ENCODE measurements at places on chromosomes 6 and 20.
A peak's percentile ranks its signal among the peaks of the same experiment; 100 is the strongest.

- DNase-seq = no peak
Observed at GRCh38 chr20:57158474-57158873, 108.0 kb downstream of the BMP7 start.

DNA sequence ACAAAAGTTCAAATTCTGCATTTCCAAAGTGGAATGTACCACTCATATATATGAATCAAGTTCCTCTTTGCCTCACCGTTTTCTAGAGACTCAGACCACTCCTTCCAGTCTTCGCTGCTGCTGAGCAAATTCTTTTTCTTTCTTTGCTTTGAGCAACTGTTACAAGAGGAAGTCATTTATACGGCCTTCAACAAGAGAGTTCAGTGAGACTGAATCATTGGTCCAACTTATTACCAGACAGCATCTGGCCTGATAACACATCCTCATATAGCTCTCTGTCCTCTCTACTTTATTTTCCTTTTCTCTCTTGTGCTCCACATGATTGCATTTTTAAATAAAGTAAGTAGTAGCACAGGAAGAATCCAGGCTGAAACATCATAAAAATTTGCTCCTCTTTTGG, 652.7 kb downstream of the PHF3 start:
- DNase-seq = no peak

- no peak for DNase-seq
Observed at GRCh38 chr6:30480536-30481156, 8.7 kb upstream of the HLA-E start.

- DNase-seq = peak; percentile 93
Observed at GRCh38 chr6:130178692-130179091, 44.1 kb downstream of the SAMD3 start.

- no peak for DNase-seq
Observed at GRCh38 chr6:91678679-91679446, 1092.0 kb upstream of the MAP3K7 start.

- no peak for DNase-seq
Observed at GRCh38 chr6:72140795-72141194, 254.4 kb downstream of the RIMS1 start.

- no peak for DNase-seq
Observed at GRCh38 chr20:52869698-52870501, 102.3 kb upstream of the TSHZ2 start.

DNA sequence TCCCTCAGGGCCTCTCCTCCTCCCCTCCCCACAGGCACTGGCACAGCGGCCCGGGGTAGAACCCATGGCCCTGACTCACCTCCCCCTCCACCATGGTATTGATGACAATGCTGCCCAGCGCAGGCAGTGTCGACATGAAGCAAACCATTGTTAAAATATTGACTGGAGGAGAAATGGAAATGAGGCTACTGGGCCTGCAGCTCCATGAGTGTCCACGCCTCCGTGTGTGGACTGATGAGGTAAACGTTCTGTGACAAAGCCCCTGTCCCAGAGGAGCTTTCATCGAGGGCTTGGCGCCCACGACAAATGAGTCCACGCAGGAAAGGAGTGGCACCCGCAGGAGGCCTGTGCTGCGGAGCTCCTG, 402.7 kb downstream of the TAF4 start:
- DNase-seq = no peak

GRCh38 chr20:63322146-63322932, 29.4 kb downstream of the COL20A1 start:
- DNase-seq = no peak

- DNase-seq = no peak
Observed at GRCh38 chr6:73703466-73703865, 7.5 kb downstream of the CD109 start.

DNA sequence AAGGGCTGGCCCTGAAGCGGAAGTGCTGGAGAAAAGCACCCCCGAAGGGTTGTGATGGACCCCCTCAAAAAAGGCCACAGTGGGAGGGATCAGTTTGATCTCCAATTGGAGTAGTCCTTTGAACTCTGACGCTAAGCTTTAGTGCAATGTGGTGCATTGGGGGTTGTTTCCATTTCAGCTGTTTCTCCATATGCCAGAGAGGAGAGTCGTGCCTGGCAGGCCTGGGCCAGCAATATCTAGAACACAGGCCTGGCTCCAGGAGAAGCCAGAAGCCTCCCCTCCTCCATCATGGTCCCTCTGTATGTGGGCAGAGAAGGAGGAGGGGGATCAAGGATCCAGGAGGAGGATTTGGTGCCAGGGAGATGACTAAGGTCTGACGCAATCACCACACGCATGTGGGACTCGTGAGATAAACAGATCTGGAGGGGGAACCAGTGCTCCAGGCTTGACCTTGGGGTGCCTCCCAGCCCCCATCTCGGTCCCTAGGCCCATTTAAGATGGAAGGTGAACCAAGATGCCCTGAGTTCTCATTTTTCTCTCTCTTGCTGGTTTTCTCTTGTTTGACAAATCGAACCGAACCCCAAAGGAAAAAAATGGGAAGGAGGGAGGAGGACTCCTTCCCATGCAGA, 517.4 kb upstream of the JARID2 start:
- no peak for DNase-seq

GRCh38 chr20:33172781-33173180, 4.8 kb downstream of the BPIFA2 start:
- DNase-seq = no peak

GRCh38 chr6:125050663-125051318, 88.6 kb downstream of the RNF217 start:
- no peak for DNase-seq

DNA sequence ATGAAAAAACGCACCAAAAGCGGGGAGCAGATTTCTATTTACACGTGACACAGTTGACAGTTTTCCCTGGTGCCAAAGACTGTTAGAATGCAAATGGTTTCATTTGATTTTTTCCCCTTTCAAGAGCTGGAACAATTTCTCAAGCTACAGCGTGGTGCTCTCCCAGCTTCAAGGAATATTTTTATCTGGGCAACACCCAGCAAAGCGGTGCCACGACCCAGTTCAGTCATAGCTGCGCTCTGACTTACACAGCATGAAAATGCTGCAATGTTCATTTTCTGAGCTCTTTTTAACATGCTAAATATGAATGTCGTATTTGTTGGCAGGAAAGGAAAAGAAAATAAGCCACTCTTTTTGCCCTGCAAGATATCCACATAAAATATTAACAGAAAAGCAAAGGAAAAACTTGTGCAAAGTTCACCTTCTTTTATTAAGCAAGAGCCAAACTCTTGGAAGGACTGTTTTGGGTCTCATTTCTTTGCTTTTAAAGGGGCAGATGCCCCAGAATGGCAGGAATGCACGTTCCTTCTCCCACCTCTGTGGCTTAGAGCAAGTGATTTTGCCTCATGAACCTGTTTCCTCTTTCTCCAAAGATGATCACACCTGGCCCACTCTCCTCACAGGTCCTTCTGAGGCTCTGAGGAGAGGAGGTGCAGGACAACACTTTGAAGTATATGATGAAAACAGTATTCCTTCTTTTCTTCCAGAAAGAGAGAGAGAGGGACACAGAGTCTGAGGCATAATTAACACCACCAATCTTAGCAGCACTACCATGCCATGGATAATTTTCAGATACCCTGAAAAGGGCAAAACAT, 47.0 kb downstream of the TTI1 start:
- no peak for DNase-seq

DNA sequence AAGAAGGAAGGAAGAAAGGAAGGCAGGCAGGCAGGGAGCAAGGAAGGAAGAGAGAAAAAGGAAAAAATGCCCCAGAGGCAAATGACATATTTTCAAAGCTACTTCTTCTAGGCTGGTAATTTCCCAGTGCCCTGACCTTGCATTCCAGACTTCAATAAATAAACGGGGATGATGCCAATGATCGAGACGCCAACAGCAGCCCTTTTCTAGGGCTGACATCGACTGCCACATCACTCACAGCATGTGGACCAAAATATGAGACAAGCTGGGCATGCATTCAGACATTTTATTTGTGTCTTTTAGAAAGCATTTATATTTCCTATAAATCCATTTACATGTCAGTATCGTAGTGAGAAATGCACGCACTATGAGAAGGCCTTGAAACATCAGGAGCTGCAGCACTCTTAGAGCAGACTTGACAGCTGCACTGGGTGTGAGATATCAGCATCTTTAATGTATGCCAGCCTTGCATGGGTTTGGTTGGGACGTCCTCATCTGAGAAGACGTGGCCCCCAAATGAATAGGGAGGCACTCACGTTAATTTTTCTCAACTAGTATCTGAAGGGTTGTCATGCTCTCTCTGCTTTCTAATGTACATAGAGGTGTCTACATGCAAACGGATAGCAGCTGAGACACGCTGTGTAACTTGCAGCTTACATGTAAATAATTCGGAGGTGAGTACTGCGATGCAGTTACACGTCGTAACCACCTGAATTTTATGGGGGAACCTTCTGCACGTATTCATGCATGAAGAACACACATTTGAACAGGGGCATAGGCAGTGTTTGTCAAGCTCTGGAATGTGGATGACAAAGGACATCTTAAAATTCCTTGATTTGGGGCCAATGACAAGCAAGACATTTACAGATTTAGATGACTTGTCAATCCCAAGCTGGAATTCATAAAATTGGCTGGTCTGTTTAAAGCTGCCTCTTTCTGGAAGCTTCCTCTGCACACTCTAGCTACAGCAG, 149.1 kb upstream of the AGPAT4 start:
- DNase-seq = no peak

- no peak for DNase-seq
Observed at GRCh38 chr20:58853466-58853865, 950 bp downstream of the GNAS start.

DNA sequence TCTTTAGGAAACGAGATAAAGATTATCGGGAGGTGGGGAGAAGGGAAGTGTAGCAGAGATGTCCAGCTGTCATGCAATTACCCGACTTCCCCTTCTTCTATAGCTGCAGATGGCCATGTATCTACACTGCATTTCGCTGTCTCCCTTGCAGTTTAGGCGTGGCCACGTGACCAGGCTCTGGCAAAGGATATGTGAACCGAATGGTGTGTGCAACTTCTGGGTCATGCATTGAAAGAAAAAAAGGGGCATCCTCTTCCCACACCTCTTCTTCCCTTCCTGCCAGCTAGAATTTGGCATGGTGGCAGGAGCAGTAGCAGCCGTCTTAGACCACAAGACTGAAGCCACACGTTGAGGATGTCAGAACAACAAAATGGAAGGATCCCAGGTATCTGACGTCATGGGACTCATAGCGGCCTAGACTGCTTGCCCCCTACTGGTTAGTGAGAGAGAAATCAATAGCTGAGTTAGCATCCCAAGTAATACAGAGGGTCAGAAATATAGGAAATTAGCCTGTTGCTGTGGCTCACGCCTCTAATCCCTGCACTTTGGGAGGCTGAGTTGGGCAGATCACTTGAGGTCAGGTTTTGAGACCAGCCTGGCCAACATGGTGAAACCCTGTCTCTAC, 32.8 kb downstream of the TCF15 start:
- no peak for DNase-seq

GRCh38 chr20:20712004-20712473, 405 bp downstream of the RALGAPA2 start:
- DNase-seq = no peak

DNA sequence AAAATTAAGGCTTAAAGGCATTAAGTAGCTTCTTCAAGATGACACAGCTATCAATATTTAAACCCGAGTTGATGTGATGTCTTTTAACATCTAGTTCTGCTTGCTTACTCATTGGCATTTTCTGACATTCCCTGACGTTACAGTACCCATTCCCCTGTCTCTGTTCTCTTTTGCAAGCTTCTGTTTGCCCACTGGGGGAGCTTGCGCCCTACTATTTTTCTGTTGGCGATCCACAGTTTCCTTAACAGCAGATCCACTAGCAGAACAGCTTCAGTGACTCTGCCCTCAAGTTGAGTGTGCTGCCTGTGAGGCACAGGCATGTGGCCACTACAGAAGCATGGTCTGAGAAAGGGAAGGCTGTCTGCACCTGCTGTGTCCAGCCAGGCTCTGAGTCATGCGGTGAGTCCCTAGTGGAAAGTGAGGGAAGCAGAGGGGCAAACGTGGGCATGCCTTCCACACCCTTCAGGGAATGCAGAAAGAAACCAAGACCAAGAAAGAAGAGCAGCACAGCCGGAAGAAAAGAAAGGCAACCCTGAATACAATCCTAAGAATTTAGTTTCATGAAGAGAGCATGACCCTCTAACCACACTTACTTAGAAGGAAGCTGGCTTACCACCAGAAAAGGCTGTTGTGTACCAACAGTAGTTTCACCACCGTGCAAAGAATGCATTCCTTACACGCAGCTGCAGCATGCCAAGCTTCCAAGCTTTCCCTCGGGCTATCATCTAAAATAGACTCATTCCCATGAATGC, 97.7 kb upstream of the VGLL2 start:
- DNase-seq = peak; percentile 14

DNA sequence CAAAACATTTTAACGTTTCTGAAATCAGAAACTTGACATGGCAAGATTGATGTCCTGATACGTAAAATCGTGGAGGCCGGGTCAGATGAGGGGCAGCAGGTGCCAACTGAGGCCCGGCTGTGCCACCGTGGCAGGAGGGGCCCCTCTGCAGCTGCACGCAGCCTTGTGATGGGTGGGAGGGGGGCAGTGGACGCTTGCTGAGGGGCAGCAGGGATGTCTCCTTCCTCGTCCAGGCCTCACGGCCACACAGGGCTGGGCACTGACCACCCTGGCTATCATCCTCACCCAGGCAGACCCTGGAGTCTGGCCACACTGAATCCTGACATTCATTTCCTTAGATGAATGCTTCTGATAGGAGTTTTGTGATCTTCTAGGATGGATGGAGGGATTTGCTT, 114.7 kb downstream of the ERMARD start:
- DNase-seq = no peak

DNA sequence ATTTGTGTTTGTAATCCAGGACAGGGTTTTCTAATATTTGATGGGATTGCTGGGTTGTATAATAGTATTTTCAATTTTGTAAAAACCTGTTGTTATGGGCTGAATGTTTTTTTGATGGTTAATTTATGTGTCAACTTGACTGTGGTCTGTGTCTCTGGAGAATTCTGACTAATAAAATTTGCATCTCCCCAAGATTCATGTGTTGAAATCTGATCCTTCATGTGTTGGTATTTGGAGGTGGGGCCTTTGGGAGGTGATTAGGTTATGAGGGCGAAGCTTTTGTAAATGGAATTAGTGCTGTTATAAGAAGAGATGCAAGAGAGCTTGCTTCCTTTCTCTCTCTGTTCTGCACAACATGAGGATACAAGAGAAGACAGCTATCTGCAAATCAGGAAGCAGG, 48.7 kb upstream of the SAMD5 start:
- no peak for DNase-seq

DNA sequence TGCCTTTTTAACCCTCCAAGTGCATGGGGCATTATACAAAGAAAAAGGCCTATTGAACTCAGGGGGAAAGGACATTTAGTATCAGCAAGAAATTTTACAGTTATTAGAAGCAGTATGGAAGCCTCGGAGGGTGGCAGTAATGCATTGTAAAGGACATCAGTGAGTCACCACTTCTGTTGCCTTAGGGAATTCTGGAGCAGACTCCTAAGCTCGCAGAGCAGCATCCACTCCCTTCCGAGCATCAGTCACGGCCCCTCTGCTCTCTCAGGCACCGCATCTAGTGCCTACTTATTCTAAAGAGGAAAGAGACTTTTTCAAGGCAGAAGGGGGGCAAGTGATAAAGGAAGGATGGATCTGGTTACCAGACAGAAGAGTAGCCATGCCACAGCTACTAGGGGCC, 296.5 kb downstream of the RNGTT start:
- no peak for DNase-seq
